ENCODE measurements at places on chromosomes 1 and 21.
A peak's percentile ranks its signal among the peaks of the same experiment; 100 is the strongest.

- DNase-seq, result peak; percentile 45
Observed at GRCh38 chr1:21251773-21252471, 38.3 kb downstream of the ECE1 start.

DNA sequence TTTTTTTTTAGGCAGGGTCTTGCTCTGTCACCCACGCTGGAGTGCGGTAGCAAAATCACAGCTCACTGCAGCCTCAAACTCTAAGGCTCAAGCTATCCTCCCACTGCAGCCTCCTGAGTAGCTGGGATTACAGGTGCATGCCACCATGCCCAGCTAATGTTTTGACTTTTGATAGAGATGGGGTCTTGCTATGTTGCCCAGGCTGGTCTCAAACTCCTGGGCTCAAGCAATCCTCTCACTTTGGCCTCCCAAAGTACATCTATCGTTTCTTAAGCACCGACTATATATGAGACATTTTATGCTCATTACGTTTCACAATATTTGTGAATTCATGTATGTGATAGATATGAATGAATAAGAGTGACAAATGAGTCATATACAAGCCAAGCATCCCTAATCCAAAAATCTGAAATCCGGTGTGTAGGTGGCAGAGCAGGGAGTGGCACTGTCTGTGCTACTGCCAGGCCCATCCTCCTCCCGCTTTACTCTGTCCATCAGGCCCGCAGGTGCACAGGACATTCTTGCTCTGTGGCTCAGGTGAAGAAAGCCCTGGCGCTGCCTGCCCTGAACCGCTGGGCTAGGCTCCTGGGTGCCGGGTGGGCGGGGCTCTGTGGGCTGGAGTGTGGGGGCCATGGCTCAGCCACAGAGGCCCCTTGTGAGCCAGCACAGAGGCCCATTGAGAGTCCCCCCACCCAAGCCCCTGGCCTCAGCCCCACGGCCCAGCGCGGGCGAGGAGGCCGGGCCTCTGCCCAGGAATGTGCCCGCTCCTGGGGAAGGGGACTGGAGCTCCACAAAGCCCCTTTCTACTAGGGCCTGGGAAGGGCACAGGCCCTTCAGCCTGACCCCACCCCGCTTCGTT is 45.3 kb downstream of the HSPG2 start:
- DNase-seq, result no peak

- no peak for DNase-seq
Observed at GRCh38 chr1:74065081-74065480, 132.9 kb downstream of the LRRIQ3 start.

GRCh38 chr1:65449214-65449823 is 28.9 kb downstream of the LEPR start:
- DNase-seq, result no peak

GRCh38 chr1:89820422-89821321 is at the start of gene LRRC8D:
LRRC8D (plus strand) TSS chr1:89821032; CDS start chr1:89933069, 112,037 bp downstream.
- DNase-seq, result peak; percentile 84

- DNase-seq, result no peak
Observed at GRCh38 chr21:34520764-34521508, 8.9 kb upstream of the KCNE1 start.

DNA sequence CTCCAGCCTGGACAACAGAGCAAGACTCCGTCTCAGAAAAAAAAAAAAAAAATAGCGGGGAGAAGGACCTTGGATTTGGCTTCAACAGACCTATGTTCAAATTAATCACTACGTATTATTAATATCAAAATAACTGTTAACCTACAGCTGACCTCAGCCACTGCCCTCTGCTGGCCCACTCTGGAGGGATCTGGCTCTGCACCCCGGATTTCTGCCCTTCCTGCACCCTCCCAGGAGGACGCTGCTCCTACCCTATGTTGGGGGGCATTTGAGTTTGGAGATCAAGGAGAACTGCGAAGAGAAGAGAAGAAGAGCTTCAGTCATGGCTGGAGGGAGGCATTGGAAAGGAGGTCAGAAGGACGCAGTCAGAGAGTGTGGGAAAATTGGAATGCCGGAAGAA is 96.7 kb downstream of the PSMG1 start:
- DNase-seq, result no peak

DNA sequence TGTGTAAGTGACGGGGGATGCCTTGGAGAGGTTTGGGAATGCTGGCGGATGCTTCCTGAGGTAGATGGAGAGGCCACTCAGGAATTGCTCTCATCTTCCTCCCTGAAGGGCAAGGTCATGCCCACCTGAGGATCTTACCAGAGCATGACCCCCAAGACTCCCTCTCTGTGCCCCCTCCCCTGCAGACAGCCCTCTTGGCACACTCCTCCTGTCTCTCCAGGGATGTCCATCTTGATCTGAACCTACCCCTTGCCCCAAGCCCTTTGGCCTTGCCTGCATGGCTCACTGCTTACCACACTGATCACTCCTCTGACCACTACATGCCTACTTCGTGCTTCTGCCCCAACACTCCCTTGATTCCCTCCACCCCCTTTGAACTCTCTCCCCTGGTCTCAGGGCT is 17.9 kb upstream of the MPL start:
- DNase-seq, result no peak

GRCh38 chr1:216905137-216905536 is 181.9 kb upstream of the ESRRG start:
- no peak for DNase-seq

GRCh38 chr1:201505503-201505890 is 1.4 kb downstream of the CSRP1 start:
- no peak for DNase-seq

DNA sequence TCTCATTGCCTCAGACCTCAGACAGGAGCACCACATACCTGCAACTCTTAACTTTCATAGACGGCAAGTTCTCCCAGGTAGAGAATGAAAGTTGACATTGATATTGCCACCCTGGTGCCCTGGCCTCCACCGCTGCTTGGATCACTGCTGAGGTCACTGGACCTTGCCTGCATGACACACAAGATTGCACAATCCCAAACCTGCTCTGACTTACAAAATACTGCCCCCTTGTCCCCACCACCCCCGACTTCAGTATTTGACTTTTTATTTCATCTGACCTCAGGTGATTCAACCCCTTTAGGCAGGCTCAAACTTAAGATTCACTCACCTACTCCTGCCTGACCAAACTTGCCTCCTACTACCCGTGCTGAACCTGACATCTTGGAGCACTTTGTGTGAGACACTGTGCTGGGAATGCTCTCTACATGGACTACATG is 43.1 kb upstream of the S1PR1 start:
- DNase-seq, result no peak

DNA sequence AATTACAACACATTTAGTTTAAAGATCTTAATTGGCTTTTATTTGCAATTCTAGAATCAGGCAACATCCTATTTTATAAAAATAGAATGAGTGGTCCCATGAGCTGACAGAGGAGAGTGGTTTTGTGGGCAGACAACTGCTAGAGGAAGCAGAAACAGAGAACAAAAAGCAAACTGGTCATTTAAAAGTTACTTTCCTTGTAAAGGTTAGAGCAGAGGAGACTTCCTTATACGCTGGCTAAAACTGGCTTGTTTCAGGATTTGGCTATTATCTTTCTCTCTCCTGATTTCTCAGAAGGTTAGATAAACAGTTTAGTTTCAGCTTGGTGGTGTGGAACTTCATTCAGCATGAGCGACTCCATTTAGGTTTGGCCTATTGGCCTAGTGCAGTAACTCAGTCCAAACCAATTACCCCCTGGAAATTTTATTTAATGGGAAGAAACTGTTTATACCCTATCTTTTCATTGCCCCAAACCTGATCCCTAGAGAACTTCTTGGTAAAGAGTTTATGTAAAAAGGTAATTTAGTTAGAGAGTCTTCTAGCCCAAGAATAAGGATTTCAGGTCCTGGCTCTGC is 32.2 kb upstream of the IL20 start:
- DNase-seq, result no peak

DNA sequence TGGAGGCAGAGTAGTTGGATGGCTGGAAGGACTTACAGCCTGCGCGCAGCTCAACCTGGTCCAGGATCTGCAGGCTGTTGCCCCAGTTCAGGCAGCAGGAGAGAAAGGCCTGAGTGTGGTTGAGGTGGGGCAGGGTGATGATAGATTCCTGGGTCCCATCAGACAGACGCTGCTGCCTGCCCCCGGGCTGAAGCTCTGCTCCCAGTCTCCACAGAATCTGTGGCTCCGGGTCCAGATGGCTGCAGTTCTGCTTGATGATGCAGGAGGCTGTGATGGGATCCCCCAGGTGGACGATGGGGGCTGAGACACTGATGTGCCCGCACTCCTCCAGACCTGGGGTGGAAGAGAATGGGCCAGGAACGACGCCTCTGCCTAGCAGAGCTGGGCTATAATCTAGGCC is 7.4 kb downstream of the CSF3R start:
- DNase-seq, result no peak

GRCh38 chr1:225508538-225509375 is 80.9 kb upstream of the LBR start:
- no peak for DNase-seq

DNA sequence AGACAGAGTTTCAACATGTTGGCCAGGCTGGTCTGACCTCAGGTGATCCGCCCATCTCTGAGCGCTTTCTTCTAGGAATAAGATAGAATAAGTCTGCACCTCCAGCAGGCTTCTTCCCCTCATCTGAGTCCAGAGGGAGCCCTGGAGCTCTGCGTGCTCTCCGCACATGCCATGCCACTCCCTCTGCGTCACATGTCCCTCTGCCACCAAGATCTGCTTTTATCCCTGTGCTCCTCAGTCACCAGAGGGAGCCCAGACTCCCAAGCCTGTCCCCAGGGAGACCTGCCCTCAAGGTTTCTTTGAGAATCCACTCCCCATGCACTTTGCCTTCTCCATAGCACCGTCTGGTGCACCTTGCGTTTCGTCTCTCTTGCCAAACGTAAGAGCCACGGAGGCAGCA is 213.0 kb downstream of the CAMTA1 start:
- DNase-seq, result no peak

- no peak for DNase-seq
Observed at GRCh38 chr1:153680120-153680403, 1.6 kb downstream of the NPR1 start.

GRCh38 chr1:53190210-53190611 is 6.4 kb upstream of the CPT2 start:
- no peak for DNase-seq

DNA sequence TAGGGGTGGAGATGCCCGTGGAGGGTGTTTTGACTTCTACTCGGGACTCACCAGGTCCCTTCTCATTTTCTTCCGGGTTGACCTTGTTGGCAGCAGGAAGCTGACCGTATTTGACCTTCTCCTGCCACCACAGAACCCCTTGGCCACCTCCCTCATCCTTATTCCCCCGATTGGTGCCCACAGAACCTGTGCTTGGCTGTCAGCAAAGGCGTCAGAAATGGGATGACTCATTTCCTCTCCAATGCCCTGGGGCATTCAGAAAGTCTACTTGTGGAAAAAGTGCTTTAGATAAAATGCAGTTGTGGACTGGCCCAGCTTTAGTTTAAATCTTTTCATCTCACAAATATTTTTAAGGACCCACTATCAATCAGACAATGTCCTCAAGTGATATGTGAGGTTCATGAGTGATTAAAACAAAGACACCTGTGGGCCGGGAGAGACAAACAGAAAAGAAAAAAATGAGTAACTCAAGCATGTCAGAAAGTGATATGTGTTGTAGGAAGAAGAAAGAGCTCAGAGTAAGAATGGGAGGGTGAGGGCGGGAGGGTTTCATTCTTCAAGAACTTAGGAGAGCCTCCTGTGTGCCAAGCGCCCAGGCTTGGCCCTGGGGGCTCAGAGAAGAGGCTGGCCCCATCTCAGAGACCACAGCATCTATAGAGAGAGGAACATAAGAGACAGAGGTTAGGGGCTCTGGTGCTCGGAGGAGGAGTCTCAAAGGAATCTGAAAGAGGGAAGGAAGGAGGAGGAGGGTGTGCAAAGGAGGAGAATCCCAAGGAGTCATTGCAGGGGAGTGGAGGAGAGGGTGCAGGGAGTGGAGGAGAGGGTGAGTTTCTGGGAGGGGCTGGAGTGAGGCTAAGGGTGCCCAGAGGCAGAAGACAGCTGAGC is 221.6 kb upstream of the VAMP3 start:
- DNase-seq, result peak; percentile 59

- no peak for DNase-seq
Observed at GRCh38 chr1:64433308-64433707, 36.6 kb upstream of the CACHD1 start.

DNA sequence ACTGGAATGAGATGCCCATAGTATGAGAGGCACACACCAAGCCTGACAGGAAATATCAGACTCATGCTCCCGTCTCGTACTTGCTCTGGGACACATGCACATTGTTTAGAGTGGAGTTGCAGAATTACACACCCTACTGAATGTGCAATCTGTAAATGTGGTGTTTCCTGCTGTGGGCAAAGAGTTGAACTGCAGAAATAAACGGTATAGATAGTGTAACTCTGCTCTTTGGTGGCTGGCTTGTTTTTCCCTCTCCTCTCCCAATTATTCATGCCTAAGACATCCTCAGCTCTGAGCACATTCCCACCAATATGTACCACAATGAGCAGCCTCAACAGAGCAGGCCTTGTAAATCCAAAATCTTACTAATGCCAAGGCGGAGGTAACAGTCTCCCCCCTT is 90.1 kb upstream of the DIRAS3 start:
- DNase-seq, result no peak

- no peak for DNase-seq
Observed at GRCh38 chr1:167496797-167497619, 21.3 kb downstream of the CD247 start.

DNA sequence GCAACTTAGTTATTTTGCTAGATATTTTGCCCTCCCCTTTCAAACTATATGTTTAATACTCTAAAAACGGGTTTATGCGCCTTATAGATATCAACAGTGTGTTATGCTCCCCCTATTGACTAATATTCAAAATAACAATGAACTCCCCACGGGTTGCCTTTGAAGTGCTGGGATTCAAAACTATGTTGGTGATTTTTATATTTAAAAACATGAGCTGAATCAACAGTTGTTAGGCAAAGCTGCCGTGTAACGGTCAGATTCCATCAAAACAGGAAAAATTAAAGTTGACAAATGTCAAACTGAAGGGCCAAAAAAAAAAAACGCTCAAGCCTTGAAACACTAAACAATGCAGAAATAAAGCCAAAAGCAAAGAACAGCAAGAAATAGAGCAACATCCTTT is 2.5 kb downstream of the TGFBR3 start:
- no peak for DNase-seq

GRCh38 chr1:193846876-193847604 is 660.6 kb upstream of the B3GALT2 start:
- DNase-seq, result no peak

GRCh38 chr1:53943490-53944043 is 1.9 kb downstream of the IFT25 start:
- no peak for DNase-seq

GRCh38 chr1:61523229-61523628 is 201.7 kb downstream of the TM2D1 start:
- no peak for DNase-seq

DNA sequence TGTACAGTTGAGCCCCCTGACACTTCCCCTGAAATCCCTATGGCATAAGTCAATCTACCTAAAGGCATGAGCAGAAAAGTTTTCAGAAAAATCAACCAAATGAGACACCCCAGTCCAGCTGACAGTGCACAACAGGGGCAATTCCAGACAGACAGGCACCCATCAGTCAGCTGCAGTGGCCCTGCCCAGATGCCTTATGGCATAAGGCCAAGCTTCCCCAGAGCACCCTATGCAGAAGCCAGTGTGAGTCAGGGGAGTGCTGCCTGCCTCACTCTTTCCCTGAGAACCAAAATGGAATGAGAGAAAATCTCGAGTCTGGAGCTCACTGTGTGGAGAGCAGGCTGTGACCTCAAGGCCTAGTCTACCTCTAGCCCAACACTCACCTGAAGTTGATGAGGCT is 38.1 kb downstream of the MRAP start:
- no peak for DNase-seq

Data from activated naive CD8-positive, alpha-beta T cell treated with anti-CD3 and anti-CD28 coated beads for 36 hours (primary cell).